ENCODE measurements at places on chromosomes 7 and 10.

GRCh38 chr10:11448545-11449244, 162.8 kb downstream of the USP6NL start:
- DNase-seq, result no peak

DNA sequence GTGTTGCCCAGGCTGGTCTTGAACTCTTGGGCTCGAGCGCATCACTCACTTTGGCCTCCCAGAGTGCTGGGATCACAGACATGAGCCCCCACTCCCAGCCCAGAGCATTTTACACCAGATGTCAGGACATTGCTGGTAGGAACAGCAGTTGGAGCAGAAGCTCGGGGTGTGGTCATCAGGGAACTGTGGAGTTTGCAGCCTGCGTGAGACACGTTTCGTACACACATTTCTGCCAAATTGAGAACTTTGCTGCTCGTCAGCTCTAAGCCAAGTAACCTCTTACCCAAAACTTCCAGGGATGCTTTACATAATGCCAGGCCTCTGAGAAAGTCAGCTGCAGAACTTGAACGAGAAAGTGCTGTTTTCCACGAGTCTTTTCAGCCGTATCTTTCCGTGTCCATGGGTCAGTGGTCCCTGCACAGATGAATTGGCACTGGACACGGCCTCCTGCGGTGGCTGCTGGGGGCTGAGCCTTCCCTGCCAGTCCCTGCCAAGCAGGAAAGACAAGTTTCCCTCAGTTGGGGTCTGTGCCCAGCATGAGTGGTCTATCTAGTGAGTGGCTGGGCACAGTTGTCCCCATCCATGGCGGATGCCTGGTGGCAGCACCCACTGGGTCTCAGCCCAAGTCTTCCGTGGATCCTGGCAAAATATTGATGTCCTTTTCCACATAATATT, 54.4 kb downstream of the DNAJB6 start:
- no peak for DNase-seq

GRCh38 chr7:103396471-103396870, 49.0 kb downstream of the PSMC2 start:
- no peak for DNase-seq

- no peak for DNase-seq
Observed at GRCh38 chr7:121610243-121610642, 214.1 kb upstream of the FAM3C start.

DNA sequence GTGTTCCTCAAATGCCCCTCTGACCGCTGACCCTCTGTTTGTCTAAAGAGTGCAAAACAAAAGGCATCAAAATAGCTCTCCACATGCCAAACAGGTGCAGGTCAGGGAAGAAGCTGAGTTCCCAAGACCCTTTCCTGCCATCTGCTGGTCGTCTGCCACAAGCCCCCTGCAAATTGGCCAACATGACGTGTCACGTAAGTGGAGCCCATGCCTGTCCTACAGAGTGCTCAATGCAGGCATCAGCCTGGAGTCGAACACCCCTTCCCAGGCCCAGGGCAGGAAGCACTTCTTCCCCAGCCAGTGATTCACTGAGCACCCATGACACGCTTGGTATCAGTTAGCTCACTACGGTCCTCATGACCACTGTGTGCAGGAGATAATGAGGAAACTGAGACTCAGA, 14.1 kb downstream of the TMEM72 start:
- no peak for DNase-seq

DNA sequence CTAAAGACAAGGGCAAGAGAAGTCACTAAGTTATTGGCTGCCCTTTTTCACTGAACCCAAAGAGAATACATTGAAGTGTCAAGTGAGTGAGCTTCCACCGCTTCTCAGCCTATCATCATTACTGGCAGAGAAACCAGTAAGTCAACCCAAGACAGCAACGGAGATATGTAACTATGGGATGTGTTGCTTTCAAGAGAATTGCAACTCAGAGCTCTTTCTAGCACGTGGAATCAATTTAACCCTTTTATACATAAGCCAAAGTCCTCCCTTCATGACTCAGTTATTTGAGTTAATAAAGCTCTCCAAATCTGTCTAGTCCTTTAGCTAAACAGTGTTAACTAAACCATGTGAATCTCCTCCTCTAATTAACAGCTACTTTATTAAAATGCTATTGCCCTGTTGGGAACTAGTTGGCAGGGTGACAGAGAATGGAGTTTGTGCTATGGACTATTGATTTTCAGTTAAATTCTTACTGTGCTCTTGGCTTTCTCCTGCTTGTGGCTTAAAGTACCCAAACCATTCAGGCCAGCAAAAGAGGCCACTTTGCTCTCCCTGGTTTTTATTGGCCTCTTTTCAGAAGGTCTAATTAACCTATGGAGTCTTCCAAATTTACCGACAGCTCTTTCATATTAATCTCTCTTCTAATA, 287.7 kb downstream of the NRG3 start:
- DNase-seq, result no peak

GRCh38 chr7:5088906-5089305, 43.2 kb downstream of the RBAK start:
- no peak for DNase-seq

- no peak for DNase-seq
Observed at GRCh38 chr10:78923647-78924318, 145.0 kb upstream of the ZMIZ1 start.

- DNase-seq, result no peak
Observed at GRCh38 chr7:151592868-151593486, 73.3 kb upstream of the RHEB start.

All from stimulated activated CD8-positive, alpha-beta memory T cell treated with anti-CD3 and anti-CD28 coated beads, Interleukin-4, amount 100 ng/mL, for 1 hour (primary cell).